Vagina (tissue), 2 donors: ENCODE measurements at places on chromosomes 3 and 15. TPM values are rescaled to one million over a fixed set of nuclear protein-coding genes. Genes with fewer than 3 reads are reported as not detected.

C3orf70 gene
- total RNA-seq, result 5.6 TPM

CCDC9B gene
- 16.0 TPM for total RNA-seq

THUMPD3 gene
- total RNA-seq, result 25.5 TPM

PRTG gene
- 5.2 TPM for total RNA-seq

CDHR4 gene
- total RNA-seq, result not detected

FAM174B gene
- total RNA-seq, result 4.9 TPM

FBXW12 gene
- not detected for total RNA-seq

SENP5 gene
- total RNA-seq, result 50.6 TPM

TMEM40 gene
- 31.7 TPM for total RNA-seq

CNTN6 gene
- 0.98 TPM for total RNA-seq

CTXN2 gene
- not detected for total RNA-seq

PRKAR2A gene
- total RNA-seq, result 23.8 TPM

TMEM45A gene
- 46.4 TPM for total RNA-seq

PTH1R gene
- total RNA-seq, result 13.0 TPM

CLSTN2 gene
- total RNA-seq, result 16.0 TPM

TF gene
- total RNA-seq, result 2.9 TPM

SI gene
- total RNA-seq, result not detected

EXOSC7 gene
- 56.2 TPM for total RNA-seq

SRGAP3 gene
- total RNA-seq, result 20.6 TPM

KCNAB1 gene
- 3.9 TPM for total RNA-seq

MAP6D1 gene
- not detected for total RNA-seq

CXCR6 gene
- total RNA-seq, result 9.6 TPM

FANCD2OS gene
- total RNA-seq, result not detected

FHIT gene
- 7.9 TPM for total RNA-seq

MUC20 gene
- total RNA-seq, result 23.8 TPM

AMOTL2 gene
- 60.6 TPM for total RNA-seq

JMJD7 gene
- 26.3 TPM for total RNA-seq

SLC35G2 gene
- 9.3 TPM for total RNA-seq

GASK1A gene
- 10.6 TPM for total RNA-seq

THAP10 gene
- 2.7 TPM for total RNA-seq

BDH1 gene
- total RNA-seq, result 30.2 TPM

PLSCR5 gene
- not detected for total RNA-seq

IL5RA gene
- total RNA-seq, result not detected

PLCB2 gene
- 14.0 TPM for total RNA-seq

GP9 gene
- total RNA-seq, result not detected

TLNRD1 gene
- total RNA-seq, result 28.0 TPM

HRG gene
- total RNA-seq, result 0.25 TPM

TMEM212 gene
- not detected for total RNA-seq

RGMA gene
- 21.6 TPM for total RNA-seq

C3orf80 gene
- not detected for total RNA-seq

CD86 gene
- 0.98 TPM for total RNA-seq

SCG3 gene
- 1.5 TPM for total RNA-seq

TMEM42 gene
- 10.8 TPM for total RNA-seq

CAPN3 gene
- total RNA-seq, result 18.4 TPM

CHRNA7 gene
- total RNA-seq, result 10.1 TPM

SUSD5 gene
- 0.98 TPM for total RNA-seq

CAV3 gene
- total RNA-seq, result not detected

HYKK gene
- total RNA-seq, result 9.6 TPM

INSYN1 gene
- total RNA-seq, result 5.6 TPM

RTP4 gene
- total RNA-seq, result 0.98 TPM

AKAP13 gene
- total RNA-seq, result 177 TPM

TMEM44 gene
- total RNA-seq, result 11.0 TPM

ZCWPW2 gene
- 3.7 TPM for total RNA-seq

CAMK2N2 gene
- total RNA-seq, result not detected

SPATA12 gene
- not detected for total RNA-seq
